Activated T-helper 2 cell treated with anti-CD3 and anti-CD28 coated beads, Interferon-gamma antibody, Interleukin-2, Interleukin-4, amounts not matched to agents 10 μg/mL and 5 μg/mL and 100 μg/mL, durations not matched to agents 14 hours and 24 hours and 36 hours (primary cell): ENCODE measurements at places on chromosomes 4 and X.

GRCh38 chr4:121968859-121969258 is 17.0 kb upstream of the TRPC3 start:
- no peak for DNase-seq

DNA sequence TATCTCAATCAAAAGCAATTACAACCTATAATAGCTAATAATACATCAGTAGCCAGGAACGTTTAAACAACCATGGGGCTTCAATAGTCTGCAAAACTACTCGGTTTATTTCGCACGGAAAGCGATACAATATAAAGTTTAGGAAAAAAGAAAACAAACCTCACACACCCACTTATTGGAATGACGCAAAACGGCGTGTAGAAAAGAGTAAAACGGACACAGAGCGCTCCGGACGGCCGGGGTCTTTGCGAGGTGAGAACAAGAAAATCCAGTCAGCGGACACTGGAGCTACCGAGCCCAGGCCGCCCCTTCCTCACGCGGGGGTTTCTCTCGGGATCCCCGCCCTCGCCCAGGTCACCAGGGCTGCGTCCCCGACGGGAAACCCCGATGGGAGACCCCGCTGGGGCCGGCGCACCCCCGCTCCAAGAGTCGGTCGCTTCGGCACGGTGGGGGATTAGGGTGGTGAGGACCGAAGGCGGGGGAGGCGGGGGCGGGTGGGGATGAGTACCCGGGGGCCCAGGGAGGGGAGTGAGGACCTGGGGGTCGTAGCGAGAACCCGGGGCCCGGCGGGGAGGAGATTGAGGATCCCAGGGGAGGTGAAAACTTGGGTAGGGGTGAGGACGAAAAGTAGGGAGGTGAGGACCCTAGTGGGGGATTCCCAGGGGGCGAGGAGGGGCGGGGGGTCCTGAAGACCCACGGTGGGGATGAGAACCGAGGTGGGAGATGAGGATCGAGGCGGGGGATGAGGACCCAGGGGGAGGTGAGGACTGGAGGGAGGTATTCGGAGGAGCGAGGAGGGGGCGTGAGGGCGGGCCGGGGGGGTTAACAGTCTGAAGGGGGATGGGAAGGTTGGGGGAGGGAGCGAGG is 737 bp downstream of the NELFA start:
- DNase-seq = no peak

GRCh38 chrX:132059973-132060540 is 37.0 kb downstream of the STK26 start:
- no peak for DNase-seq

GRCh38 chrX:40625294-40625693 is 2.1 kb downstream of the MPC1L start:
- no peak for DNase-seq

- no peak for DNase-seq
These were observed 264.2 kb downstream of the CAMK2D start for GRCh38 chr4:113497154-113497884.

DNA sequence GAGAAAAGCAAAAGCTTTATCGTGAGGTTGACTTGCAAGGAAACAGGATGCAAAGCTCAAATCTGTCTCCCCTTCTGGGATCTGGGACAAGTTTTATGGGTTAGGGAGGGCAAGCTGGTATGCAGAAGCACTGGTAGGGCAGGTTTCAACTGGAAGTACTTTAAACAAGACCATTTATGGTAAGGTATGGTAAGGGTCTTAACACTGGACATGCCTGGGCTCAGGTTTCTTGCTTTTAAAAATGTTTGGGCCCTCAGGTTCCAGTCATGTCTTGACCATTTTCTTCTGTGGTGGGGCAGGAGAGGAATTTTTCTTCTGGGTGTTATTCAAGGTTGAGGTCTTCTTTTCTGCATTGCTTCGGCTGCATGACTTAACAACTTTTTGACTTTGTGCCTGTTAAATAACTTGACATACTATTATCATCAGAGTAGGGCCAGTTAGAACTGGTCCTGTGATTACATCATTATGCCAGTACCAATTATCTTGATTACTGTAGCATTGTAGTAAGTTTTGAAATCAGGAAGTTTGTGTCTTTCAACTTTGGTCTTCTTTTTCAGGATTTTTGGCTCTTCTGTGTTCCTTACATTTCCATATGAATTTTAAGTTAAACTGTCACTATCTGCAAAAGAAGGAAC is 33.7 kb downstream of the CD38 start:
- DNase-seq = no peak

DNA sequence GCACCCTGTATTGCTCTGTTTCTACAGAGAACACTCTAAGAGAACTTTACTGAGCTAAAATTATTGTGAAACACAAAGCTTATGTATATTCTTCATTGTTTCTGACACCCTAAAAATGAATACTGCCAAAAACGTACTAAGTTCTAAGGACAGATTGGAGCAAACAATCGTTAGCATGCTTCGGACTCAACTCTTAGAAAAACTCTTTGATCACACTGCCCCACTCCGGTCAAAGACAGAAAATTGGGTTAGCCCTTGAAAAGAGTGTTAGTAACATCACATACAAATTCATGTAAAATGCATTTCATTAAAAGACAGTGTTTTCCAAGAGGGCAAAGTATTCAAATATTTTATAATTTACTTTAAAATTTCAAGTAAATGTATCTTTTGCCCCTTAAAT is 177.4 kb downstream of the DCHS2 start:
- DNase-seq = no peak

GRCh38 chrX:71214604-71215337 is 8.3 kb upstream of the GJB1 start:
- DNase-seq = no peak

- no peak for DNase-seq
These were observed 13.3 kb downstream of the TLR3 start for GRCh38 chr4:186082221-186082620.

GRCh38 chrX:103431316-103431715 is 55.0 kb downstream of the BEX3 start:
- no peak for DNase-seq

DNA sequence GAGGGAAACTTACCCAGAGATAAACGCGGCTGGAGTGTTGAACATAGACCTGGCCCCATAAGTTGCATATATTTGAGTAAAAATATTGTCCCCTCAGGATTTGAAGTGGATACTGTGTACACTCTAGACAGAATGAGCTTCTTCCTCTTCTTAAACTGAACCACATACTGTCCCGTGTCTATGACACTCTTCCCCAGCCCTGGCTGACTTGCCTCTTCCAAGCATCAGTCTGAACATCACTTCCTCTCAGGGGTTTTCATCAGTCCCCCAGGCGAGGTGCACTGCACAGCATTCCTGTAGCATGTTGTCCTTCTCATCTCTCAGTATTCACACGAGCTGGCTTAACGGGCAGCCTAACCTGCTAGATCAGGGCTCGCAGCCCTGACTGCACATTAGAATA is 80.5 kb upstream of the TMEM150C start:
- DNase-seq = no peak

- no peak for DNase-seq
These were observed 11.2 kb downstream of the BLTP1 start for GRCh38 chr4:122163301-122163700.

DNA sequence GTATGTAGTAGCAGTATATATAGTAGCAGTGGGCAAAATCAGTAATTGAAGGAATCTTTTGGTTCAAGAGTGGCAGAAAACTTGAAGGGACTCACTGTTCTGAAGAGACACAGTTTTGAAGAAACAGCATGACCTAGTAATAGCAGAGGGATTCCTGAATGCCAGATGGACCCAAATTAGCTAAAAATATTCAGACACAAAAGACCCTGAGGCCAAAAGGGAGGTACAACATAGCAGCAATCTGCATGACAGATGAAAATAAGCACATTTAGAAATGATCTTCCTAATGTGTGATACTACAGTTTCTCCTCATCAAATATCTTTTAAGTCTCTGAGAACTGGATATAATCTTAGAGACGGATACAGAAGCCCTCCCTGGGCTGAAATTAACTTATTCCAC is 536.6 kb downstream of the PPARGC1A start:
- DNase-seq = no peak

DNA sequence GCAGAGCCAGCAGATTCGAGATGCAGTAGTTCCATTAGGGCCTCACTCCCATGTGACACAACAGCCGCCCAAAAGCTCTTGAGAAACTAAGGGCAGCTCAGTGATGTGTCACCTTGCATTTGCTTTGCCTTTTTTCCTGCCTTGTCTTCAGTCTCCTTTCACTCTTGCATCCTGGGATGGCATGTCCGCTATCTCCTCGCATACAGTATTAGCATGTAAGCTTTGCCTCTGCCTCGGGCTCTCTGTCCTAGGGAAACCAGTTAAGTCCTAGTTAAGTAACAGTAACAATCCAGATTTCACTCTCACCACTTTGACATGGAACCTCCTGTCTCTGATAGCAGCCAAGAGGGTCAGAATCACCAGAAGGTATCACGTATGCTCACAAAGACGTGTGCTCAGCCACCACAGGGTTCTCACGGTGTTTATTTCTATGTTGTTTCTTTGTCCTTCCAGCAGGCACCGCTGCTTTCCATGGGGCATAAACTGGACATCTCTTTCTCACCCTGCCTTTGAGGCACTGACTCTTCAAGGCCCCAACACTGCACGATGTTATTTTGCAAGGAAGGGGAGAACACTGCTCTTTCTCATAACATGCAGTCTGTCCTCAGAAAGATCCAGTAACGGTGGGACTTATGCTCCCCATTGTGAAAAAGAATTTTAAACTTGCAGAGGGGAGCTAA is 26.7 kb upstream of the SORBS2 start:
- no peak for DNase-seq

- DNase-seq = no peak
These were observed 115.0 kb upstream of the ETNPPL start for GRCh38 chr4:108877821-108878220.

DNA sequence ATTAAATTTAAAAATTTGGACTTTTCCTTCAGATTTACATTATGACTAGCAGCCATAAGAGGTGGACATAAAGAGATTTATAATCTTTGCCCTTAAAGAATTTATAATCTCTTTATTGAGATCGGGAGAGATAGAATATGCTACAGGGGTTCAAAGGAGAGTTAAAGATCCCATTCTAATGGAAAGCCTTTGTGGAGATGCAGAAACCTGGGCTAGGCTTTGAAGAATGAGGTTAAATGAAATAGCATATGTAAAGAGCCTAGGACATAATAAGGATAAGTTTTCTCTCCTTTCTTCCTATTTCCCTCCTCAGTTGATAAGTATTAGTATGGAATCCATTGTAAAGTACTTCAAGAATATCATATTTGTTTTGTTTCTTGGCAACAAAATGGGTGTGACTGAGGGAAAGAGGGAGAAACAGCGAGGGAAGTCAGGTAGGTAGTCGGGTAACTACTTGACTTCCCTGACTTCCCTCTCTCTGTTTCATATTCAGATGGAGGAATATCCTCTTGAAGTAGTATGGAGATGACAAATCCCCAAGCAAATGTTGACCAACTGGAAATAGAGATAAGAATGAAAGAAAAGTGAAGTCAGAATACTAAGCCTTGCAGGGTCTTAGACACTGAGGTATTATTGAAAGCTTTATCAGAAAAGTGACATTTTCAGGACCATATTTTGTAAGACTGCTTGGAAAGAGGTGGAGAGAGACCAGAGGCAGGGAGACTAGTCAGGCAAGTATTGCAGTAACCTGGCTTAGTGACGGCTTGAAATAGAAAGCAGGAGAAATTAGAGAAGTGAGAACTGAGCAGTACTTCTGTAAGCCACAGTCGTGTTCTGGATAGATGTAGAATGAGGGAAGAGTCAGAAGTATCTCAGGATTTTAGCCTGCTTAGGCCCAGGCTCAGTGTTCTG is 82.9 kb downstream of the PDLIM5 start:
- no peak for DNase-seq

DNA sequence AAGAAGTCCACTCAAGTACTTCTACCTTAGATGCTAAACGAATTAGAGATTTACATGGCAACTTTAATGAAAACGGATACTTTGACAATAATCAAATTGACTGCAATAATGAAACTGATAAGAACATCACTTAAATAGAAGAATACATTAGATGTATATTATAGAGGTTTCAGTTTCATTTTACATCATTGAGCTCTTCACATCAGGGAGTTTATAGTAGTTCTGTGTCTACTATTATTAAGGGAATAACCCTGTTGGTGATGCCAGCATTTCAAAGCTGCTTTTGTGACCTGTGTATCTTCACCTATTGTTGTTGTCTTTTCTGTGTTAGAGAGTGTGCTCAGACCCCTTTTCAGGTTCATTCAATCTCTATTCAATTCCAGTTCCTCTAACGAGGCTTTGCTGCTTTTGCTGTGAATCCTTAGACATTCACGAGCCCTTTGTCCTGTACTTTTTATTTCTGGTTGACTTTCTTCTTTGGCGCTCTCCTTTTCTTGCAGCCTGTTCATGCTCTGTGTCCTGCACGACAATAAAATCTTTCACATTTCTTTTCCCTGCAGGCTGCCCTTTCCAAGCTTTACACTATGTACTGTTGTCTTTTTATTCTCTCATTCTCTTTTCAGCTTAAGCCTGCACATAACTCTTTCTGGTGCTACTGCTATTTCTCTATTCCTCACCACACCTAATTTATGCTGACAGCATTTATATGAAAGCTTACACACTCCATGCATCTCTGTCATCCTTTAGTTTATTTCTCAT is 232.1 kb downstream of the CPE start:
- DNase-seq = no peak

- DNase-seq = no peak
These were observed 82.1 kb upstream of the GPC4 start for GRCh38 chrX:133497356-133497755.

GRCh38 chr4:99362768-99363167 is 10.2 kb upstream of the ADH1C start:
- DNase-seq = no peak

GRCh38 chr4:159024266-159024665 is 78.6 kb upstream of the RAPGEF2 start:
- no peak for DNase-seq

- DNase-seq = no peak
These were observed 549 bp upstream of the XG start for GRCh38 chrX:2751291-2751690.

- no peak for DNase-seq
These were observed 1467.4 kb downstream of the RAPGEF2 start for GRCh38 chr4:160570271-160570670.

- no peak for DNase-seq
These were observed 3.1 kb upstream of the FGB start for GRCh38 chr4:154559494-154560418.

GRCh38 chr4:101807351-101807750 is 16.8 kb downstream of the BANK1 start:
- DNase-seq = no peak

- no peak for DNase-seq
These were observed 23.6 kb downstream of the CFAP99 start for GRCh38 chr4:2442175-2442993.

DNA sequence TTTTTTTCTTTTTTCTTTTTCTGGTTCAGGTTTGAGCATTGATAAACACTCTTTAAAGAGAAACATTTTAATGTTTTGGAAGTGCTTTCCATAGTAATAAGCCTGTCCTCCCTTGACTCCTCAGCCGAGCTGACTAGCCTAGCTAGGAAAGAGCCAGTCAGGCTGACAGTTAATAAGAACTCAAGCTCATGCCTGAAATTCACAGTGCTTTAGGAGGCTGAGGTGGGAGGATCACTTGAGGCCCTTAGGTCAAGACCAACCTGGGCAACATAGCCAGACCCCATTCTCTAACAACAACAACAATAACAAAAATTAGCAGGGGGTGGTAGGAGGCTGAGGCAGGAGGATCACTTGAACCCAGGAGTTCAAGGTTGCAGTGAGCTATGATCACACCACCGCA is 53.4 kb upstream of the ZCCHC13 start:
- DNase-seq = no peak
